ENCODE measurements at places on chromosomes 3 and 15.

DNA sequence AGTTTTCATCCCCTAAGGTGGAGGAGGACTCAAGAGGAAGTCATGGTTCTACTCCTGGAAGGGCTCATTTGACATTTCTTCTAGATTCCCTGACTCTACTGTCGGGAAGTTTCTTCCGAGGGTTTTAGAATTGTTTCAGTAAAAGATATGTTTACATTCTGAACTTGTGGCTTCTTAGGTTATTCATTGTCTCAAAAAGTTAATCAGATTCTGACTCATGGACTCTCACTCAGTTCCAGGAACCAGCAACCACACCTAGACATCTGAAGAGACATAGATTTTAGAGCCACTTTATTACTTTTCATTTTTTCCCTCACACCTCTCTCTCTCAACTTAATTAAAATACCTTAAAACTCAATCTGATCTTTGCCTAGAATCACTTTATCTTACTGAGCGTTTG lies 862.6 kb downstream of the AGBL1 start:
- DNase-seq, result no peak

DNA sequence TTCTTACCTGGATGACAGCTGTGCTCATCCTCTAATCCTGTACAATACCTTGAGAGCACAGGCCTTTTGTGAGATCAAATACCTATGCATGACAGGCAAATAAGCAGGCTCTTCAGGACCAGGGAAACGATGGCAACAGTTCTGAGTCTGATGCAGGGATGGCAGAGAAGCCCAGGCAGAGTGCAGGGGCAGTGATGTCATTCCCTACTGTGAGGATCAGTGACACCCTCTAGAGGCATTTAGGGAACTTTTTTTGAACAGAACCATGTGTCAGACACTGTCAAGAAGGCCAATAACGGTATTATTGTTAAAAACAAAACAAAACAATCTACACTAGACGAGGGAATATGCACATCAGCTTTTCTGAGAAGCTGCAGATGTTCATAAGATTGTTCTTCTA lies 314.8 kb upstream of the CTDSPL start:
- no peak for DNase-seq

DNA sequence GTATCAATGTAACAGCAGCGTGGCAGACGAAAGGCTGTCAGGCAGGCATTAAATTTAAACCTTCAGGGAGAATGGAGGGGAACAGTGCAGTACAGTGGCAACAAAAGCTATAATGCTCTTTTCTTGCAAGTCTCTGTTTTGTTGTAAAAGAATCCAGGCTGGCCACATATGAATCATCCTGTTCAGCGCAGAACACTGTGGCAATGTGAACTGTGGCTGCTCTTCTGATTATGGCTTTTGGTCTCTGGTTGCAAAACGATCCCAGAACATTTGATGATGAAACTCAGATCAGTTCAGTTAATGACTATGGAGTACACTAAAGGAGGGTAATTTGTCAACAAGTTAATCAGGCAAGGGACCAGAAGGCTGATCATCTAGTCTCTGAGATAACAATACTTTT lies 219.7 kb upstream of the SGO1 start:
- no peak for DNase-seq

GRCh38 chr3:168823466-168823865 lies 727.7 kb upstream of the GOLIM4 start:
- DNase-seq, result no peak

- DNase-seq, result no peak
Observed at GRCh38 chr3:7875925-7876324, 625.7 kb upstream of the LMCD1 start.

GRCh38 chr3:139715743-139716360 lies 38.1 kb upstream of the NMNAT3 start:
- DNase-seq, result no peak

- DNase-seq, result no peak
Observed at GRCh38 chr3:143016321-143016972, 15.1 kb downstream of the U2SURP start.

GRCh38 chr3:102205647-102206046 lies 229.2 kb upstream of the ZPLD1 start:
- DNase-seq, result peak; percentile 87

DNA sequence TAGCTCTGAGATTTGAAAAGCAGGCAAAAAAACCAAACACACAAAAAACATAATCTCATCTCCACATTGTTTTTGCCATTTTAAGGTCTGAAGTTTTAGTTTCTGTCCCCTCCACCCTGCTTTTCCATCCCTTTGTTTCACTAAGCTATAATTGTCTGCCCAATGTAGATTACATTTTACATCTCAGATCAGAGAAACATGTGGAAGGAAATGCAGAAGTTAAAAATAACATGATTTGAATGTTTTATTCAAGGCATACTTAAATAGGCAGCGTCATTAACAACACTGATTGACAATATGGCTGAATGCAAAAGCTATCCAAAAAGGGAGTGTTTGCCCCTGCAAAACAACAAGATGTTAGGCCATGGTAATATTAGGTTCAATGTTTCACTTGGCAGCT lies 448.1 kb upstream of the ZNF385D start:
- no peak for DNase-seq

GRCh38 chr3:129470861-129471260 lies 30.8 kb downstream of the IFT122 start:
- no peak for DNase-seq

DNA sequence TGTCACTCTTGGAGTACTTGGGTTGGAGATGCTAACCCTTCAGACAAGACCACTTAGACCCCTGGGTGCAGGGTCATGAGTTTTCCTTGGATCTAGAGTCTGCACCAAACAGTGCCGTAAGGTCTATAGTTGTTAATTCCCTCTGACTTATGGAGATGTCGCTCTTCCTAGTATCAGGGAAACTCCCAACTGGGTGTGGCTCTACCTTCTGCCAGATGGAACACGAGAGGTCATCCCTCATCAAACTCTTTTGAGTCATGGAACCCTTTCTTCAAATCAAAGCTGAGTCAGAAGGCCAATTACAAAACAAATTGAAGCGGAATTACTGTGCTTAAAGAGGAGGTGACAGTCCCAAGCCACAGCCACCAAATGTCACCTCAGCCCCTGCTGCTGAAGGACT lies 514.9 kb upstream of the PROK2 start:
- no peak for DNase-seq

DNA sequence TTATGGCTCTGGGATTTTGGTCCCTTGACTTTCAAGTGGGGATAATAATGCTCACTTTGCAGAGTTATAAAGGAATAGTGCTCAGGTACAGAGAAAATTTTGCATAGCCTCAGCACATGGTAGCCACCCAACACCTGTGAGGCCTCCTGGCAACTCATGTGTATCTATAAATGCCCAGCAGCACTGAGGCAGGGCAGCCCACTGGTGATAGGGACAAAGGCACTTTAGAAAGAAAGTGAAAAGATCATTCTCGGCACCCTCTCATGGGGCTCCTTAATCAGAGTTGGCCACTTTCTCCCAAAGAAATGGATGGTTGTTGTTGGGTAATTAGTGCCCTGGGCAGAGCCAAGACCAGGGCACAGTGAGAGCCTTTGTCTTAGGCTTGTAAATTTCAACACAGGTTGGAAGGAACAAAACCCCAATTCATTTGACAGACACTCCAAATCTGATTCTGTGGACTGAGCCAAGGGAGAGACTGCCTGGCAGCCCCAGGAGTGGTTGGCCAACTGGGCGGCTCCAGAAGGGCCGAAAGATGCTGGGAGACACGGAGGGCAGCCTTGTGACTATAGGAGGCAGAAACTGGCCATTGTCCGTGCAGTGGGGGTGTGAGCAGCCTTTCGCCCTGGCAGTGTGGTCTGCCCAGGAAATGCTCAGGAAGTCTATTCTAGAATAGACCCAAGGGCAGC lies 213.2 kb upstream of the RGMA start:
- DNase-seq, result peak; percentile 78

GRCh38 chr15:55255714-55256113 lies 33.9 kb downstream of the RAB27A start:
- no peak for DNase-seq

GRCh38 chr3:116453666-116454346 lies 8.5 kb upstream of the LSAMP start:
- DNase-seq, result no peak

DNA sequence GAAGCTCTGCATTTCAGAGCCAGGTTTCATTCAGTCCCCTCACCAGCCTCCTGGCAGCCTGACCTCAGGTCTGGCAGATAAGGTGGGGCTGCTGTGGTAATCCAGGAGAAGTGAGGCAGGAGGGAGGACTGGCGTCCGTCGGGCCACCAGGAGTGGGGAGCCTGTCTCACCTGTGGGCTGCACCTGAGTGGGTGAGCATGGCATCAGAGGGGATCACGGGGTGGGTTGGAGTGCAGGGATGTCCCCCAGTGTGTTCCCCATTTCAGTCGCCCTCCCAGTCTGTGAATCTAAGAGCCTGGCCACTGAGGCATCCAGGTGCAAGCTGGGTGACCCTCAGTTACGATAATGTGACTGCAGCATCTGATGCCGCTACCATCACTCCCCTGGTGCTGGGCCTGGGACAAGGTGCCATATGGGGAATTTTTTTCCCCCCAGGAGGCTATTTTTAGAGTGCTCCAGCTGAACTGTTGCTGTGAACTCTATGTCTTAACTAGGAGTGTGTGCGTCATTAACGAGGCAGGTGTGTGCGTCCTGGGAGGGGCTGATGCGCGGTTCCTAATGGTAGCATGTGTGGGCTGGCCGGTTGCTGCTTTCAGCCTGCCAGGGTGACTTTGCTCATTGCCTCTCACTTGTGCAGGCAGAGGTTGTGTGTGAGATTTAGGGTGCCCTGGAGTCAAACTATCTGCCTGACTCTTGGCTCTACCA lies 165.2 kb downstream of the SLCO3A1 start:
- no peak for DNase-seq

- no peak for DNase-seq
Observed at GRCh38 chr3:106208967-106209366, 340.2 kb upstream of the CBLB start.

GRCh38 chr3:139473155-139473771 lies 3.1 kb downstream of the RBP2 start:
- no peak for DNase-seq

GRCh38 chr15:35857567-35858226 lies 311.7 kb upstream of the DPH6 start:
- no peak for DNase-seq

DNA sequence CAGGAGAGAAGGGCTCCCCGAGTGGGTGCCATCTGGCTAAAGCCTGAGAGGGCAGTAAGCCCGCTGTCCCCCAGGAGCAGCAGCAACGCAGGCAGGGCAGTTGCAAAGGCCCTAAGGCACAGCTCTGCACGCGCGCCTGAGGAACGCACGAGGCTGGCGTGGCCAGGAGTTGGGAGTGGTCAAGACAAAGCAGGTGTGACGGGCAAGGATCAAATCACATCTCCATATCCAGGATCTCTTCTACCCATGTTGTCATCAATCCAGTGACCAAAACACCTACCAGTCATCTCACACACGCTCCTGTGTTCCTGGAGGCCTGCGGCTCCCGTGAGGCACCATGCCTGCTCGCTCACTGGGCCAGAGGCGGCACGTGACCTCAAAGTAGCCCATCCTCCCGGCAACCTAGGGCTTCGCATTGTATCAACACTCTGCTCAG lies 59.5 kb downstream of the ERC2 start:
- DNase-seq, result no peak

GRCh38 chr3:18556001-18556408 lies 130.9 kb upstream of the SATB1 start:
- DNase-seq, result no peak

DNA sequence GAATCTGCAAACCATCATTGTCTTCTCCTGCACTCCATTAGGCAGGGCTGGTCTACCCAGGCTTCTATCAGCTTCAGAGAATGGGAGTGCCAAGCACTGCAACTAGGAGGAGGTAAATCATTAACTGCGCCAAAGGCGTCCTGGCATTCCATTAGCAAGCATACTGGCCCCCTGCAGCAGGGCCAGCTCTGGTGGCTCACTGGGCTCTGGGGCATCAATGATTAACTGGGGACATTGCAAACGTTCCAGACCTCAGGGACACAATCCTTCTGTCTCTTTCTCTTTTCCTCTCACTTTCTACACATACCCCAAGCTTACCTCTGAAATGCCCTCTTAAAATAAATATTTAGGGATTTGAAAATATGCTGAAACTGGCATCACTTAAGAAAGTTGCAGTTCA lies 129.0 kb downstream of the MYLK start:
- DNase-seq, result peak; percentile 55

GRCh38 chr3:9361691-9362388 lies 1.0 kb upstream of the THUMPD3 start:
- no peak for DNase-seq

DNA sequence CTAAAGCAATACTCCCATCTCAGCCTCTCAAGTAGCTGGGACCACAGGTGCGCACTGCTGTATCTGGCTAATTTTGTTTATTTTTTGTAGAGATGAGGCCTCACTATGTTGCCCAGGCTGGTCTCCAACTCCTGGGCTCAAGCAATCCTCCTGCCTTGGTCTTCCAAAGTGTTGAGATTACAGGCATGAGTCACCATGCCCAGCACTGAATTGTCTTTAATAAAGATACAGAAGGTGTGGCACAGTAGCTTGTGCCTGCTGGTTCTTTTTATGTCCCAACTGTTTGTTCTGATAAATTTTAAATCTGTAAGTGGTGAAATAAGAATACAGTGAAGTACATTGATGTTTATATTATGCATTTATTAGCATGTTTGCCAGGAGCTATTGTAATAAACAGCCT lies 20.6 kb upstream of the TRAK1 start:
- no peak for DNase-seq

GRCh38 chr3:114624571-114625181 lies 330.8 kb downstream of the TIGIT start:
- peak; percentile 97 for DNase-seq

DNA sequence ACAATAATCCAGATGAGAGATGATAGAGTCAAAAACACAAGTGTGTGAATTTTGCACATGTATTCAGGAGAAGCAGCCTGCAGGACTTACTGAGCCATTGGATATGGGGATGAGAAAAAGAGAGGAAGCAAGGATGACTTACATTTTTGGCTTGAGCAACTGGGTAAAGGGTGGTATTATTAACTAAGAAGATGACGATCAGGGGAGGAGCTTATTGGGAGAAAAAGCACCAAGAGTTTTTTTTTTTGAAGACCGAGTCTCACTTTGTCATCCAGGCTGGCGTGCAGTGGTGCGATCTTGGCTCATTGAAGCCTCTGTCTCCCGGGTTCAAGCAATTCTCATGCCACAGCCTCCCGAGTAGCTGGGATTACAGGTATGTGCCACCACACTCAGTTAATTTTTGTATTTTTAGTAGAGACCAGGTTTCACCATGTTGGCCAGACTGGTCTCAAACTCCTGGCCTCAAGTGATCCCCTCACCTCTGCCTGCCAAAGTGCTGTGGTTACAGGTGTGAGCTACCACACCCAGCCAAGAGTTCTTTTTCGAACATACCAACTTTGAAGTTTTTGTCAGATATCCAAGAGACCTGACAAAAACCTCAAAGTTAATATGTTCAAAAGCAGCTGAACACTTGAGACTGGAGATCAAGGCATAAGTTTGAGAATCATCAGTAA lies 14.8 kb upstream of the SH3BP5 start:
- no peak for DNase-seq

- DNase-seq, result no peak
Observed at GRCh38 chr15:41631880-41632470, 28.2 kb upstream of the MGA start.

- no peak for DNase-seq
Observed at GRCh38 chr3:138890555-138891187, 55.9 kb upstream of the PIK3CB start.
